Stimulated activated CD4-positive, alpha-beta T cell treated with anti-CD3 and anti-CD28 coated beads, TNF-alpha, amount 100 ng/mL, for 1 hour (primary cell): ENCODE measurements at places on chromosomes 2 and 18.

- DNase-seq: no peak
Measured at GRCh38 chr2:215619022-215619958, 183.4 kb upstream of the FN1 start.

- DNase-seq: no peak
Measured at GRCh38 chr2:200650195-200650594, 64.4 kb downstream of the AOX1 start.

DNA sequence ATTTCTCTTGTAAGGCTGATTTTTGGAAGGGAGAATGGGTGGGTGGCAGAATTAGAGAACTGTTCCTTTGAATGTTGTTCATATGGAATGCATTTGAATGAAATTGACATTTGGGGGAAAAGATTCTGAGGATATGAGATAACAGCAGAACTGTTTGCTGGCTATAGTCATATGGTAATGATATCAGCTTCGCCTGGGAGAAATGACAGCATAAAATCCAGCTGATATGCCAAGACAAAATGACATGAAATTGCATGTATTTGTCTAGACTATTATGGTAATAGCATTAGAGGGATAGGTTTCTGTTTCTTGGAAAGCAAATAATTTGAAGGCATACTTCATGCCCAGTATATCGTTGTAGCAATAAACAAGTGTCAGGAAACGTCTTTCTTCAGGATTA lies 150.8 kb upstream of the SPATS2L start:
- no peak for DNase-seq

DNA sequence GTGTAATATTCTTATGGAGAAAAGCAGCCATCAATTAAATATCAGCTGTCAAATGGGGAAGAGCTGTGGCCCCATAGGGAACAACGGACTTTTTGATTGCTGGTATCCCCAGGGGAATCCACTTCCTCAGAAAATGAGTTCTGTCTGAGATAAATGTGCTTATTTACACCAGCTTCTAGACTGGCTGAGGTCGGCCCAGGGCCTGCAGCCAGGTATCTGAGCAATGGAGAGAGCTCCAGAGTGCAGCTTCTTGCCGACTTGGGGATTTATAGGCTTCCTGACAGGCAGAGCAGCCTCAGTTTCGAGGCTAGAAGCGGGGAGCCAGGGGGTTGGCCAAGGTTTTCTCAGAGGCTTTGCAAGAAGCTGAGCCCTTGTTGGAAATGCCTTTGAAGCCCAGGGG lies 67.2 kb downstream of the MCFD2 start:
- DNase-seq: no peak

GRCh38 chr2:222734703-222735014 lies 63.2 kb downstream of the MOGAT1 start:
- DNase-seq: no peak

GRCh38 chr2:76861708-76862107 lies 660.5 kb downstream of the LRRTM4 start:
- no peak for DNase-seq

GRCh38 chr2:121076885-121077549 lies 208.0 kb downstream of the TFCP2L1 start:
- peak; percentile 18 for DNase-seq

DNA sequence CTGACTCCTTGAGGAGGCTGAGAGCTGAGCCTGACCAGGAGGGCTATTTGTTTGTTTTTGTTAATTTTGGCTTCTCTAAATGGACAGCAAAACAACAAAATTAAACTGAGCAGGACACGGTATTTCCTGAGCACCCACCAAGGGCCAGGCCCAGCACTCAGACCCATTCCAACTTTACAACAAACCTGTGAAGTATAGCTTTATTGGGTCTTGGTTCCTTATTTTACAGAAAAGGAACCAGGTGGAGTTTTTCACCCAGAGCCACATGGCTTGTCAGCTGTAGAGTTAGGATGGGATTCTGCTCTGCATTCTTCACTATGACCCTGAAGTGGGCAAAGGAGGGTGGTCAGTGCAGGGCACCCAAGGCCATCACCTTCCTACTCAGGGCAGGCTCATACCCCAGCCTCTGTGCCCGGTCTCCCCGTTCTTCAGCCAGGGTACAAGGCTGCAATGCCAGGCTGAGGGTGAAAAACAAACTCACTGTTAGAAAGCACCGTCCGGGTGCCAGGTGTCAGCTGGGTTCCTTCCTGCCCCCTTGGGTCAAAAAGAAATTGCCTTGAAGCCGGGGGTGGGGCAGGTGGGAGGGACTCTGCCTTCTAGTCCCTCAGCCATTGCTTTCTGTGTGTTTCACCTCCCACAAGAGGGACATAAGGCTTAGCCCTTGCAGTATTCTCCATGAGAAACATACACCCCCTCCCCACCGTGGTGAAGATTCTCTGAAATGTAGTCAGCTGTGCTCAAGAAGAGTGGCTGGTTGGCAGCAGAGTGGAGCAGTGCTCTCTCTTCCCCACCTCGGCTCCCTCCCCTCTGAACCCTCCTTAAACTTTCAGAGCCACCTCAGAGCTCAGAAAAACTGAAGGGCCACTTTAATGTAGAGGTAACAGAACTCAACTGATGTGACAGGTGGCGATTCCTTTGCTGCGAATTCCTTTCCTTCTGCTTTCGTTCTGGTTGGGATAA lies 2.2 kb downstream of the PSD4 start:
- no peak for DNase-seq

- DNase-seq: no peak
Measured at GRCh38 chr18:36457683-36458082, 160.2 kb downstream of the FHOD3 start.

- no peak for DNase-seq
Measured at GRCh38 chr2:3311601-3312000, 66.0 kb downstream of the EIPR1 start.

DNA sequence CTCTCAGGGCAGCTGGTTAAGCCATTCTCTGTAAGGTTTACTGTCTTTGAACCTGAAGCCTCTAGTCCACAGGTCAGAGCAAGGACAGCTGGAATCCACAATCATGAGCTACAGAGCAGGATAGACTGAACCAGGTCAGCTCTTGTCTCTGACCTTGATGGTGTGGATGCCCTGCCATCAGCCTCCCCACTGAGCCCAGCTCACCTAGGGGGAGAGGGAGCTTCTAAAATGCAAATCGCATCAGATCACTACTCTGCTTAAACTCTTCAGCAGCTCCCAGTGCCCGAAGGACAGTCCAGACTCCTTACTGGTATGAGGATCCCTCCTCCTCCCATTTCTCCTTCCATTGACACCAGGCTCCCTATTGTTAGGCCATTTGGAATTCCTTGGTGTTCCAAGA lies 255.3 kb upstream of the CCDC68 start:
- DNase-seq: no peak

- DNase-seq: no peak
Measured at GRCh38 chr2:8543383-8544170, 138.3 kb upstream of the ID2 start.

- no peak for DNase-seq
Measured at GRCh38 chr2:145095641-145096435, 575.9 kb upstream of the ZEB2 start.

DNA sequence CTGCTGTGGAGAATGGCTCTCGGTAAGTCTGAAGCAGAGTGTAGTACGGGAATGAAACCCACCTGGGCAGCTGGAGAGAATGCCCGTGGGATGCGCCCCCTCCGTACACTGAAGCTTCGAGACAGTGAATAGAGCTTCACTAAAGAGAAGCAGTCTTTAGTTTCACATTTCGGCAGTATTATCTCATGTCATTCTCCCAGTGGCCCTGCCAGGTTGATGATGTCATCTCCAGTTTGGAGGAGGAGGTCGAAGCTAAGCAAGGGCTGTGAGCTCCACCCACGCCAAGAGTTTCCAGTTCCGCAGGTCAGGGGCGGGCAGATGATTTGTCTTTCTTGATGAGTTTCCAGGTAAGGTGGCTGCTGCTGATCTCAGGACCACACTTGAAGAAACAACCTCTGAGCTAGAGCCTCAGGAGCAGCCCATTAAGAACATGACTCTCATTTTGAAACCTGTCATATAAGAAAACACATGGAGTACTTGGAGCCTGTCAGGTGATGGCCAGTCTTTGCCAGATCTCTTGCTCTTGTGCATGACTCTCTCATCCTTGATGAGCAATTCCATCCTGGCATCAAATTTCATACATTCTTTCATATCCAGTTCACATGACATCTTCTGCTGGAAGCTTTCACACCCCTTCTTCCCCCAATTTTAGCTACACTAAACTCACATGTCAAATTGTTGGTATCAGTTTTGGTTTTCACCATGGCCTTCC lies 475.0 kb downstream of the RNF144A start:
- no peak for DNase-seq

DNA sequence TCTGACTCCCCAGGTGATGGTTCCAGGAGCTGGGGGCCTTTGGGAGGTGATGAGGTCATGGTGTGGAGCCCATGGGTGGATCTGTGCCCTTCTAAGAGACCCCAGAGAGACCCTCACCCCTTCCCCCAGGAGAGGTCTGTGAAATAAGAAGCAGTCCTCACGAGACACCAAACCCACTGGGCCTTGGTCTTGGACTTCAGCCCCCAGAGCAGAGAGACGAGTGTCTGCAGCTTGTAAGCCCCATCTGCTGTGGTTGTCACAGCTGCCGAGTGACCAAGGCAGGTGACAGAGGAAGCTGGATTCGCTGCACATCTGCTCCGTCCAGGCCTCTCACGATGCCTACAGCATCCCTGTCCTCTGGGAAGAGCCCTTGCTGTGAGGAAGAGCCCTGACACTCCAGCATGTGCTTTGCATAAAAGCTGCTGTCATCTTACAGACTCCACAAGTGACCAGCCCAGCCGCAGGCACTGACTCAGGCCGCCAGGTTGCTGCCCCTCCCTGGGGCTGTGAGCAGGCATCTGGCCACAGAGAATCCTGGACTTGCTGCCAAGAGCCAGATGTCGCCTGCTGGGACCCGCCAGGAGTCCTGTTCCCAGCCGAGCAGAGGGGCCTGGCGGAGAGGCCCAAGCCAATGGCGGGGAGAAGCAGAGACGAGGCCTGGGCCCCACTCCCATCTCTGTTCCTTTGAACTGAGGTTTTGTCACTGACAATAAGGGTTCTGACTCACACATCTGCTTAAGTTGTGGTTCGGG lies 150.8 kb downstream of the PXDN start:
- DNase-seq: no peak

GRCh38 chr2:203867561-203868200 lies at the start of gene CTLA4:
Gene CTLA4, plus strand, starts transcription at chr2:203867771. Its CDS starts 172 bp downstream, at chr2:203867943.
- DNase-seq: no peak

GRCh38 chr2:238899386-238899785 lies 51.5 kb downstream of the TWIST2 start:
- DNase-seq: no peak

DNA sequence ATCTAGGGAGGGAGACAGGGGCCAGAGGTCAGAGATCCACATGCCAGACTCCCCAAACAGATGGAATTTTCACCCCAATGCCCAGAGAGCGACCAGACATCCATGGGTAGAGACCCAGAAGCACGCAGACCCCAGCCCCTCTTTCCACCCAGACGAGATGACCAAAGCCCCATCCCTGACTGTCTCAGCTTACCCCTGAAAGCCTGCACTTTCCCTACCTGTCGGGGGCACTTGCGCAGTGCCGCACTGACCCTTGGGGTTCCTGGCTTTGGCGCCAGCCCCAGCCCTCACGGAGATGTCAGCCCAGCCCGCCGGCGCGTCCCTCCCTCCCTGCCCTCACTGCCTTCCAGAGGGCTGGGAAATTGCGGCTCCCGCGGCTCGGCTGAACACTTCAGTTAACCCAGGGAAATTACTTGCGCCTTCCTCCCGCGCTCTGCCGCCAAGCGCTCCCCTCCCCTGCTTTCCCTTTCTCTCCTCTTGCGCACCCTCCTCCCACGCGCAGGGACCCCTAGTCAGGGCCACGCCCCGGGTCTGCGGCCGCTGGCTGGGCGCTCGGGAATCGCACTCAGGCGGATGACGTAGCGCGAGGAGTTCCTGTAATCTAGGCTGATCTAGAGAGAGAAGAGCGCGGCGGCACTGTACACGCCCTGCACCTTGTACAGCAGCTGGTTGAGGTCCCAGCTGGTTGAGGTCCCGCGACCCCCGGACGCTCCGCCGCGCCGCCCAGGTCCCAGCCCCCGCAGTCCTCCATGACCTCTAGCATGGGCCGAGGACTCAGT lies 12.0 kb downstream of the ALPG start:
- DNase-seq: no peak

DNA sequence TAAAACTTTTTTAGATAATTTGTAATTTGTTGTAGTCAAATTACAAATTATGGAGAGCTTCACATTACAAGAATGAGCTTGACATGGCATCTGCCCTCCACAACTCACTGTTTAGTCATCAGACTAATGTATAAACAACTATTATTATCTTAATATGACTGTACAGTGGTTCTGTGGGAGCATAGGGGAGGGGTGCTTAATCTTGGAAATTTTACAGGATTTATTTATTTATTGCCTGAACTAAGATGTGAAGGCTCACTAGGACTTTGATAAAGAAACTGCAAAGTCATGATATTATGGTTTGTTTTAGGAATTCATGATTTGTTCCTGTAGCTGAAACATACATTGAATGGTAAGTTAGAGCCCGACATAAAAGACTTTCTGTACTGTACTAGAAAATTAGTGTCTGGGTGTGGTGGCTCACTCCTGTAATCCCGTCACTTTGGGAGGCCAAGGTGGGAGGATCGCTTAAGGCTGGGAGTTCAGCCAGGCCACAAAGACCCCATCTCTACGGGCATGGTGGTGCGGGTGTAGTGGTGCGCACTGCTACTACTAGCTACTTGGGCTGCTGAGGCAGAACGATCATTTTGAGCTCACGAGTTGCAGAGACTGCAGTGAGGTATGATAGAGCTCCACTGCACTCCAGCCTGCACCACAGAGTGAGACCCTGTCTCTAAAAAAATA lies 2.1 kb downstream of the MARCHF7 start:
- no peak for DNase-seq
